HT1080 (cell line): ENCODE measurements at places on chromosomes 16 and 17.

DNA sequence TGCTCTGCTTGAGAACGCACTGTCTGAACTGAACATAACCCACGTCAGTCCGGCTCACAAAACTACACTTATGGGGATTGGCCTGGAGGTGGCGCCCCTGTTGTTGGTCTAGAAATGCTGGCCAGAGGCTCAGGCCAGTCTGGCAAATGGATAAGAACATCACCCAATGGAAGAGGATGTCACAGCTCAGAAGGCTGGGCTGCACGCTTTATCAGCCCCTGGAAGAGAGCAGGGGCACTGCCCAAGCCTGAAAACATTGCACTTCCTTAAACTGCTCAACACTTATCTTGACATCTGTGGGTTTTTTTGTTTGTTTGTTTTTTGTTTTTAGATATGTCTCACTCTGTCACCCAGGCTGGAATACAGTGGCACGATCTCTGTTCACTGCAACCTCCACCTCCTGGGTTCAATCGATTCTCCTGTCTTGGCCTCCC, 24.8 kb upstream of the BPTF start:
- peak; percentile 67 for DNase-seq

DNA sequence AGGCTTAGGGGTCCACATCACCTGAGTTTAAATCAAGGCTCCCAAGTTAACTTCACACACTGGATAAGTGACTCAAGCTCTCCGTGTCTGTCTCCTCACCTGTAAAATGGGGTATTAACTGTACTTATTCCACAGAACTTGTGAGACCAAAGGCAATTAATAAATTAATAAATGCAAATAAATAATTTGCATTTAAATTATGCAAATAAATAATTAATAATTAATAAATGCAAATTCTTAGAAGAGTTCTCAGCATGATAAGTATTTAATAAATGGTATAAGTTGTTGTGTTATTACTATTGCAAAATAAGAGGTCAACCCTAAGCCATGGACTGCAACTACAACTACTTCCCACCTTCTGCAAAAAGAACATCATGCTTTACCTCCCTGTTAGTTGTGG, 13.7 kb upstream of the CXCL16 start:
- no peak for DNase-seq

DNA sequence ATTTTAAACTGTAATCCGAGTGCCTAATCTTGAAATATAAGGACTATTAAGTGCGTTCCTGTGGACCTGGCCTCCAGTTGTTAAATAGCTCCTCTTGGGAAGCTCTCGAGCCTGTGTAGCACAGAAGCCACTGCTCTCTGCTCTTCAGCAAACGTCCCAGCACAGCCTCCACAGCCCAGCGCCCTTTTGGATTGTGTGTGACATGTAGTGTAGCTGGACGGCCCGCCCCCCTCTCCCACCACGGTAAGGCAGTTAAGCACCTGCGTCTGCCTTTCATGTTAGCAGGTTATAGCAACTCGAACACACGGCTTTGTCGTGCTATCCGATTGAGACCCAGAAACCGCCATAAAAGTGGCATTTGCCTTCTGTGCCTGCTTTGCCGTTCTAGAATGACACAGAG, 79.2 kb upstream of the CHMP6 start:
- no peak for DNase-seq

DNA sequence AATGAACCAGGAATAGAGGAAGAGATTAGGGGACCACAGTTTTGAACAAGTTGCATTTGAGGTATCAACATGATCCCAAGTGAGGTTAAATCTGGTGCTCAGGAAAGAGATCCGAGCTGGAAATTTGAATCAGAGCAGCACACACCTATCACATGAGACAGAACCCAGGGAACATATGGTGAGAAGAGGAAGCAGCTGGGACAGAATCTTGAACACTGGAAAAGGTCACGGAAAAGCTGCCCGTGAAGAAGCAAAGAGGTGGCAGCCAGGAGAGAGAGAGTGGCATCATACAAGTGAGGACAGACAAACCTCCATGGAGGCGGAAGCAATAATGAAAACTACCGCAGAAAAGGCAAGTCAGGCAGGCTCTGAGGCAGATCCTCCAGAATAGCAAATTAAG, 36.1 kb downstream of the USP31 start:
- DNase-seq: no peak

DNA sequence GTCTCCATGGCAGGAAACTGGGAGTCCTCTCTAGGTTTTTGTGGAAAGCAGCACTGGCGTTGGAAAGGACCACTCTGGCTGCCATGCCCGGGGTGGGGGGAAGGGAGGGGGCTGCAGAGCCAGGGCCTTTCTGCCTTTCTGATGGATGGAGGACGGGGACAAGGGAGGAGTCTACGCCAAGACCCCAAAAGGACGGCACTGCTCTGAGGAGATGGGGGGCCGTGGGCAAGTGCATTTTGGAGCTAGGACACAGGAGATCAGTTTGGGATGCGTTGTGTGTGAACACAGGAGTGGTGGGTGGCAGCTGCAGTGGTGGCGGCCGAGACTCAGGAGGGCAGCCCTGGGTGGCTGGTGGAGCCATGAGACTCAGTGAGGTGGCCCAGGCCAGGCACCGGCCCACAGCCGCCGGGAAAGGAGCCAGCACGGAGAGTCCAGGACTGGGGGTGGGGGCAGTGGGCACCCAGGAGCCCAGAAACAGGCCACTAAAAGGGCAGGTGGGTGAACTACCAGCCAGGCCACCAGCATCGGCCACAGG, 2.0 kb downstream of the CENPX start:
- DNase-seq: no peak

- no peak for DNase-seq
These were observed at the start of gene ABCC1 for GRCh38 chr16:15949210-15950160. Gene ABCC1 (plus strand): TSS chr16:15949616. CDS start chr16:15949752, 136 bp downstream.

- DNase-seq: no peak
These were observed 84.6 kb downstream of the USP31 start for GRCh38 chr16:23064639-23065038.

- no peak for DNase-seq
These were observed 58.7 kb downstream of the RTN4RL1 start for GRCh38 chr17:1966274-1967086.

GRCh38 chr16:15552507-15552906, 90.4 kb downstream of the MARF1 start:
- DNase-seq: no peak

DNA sequence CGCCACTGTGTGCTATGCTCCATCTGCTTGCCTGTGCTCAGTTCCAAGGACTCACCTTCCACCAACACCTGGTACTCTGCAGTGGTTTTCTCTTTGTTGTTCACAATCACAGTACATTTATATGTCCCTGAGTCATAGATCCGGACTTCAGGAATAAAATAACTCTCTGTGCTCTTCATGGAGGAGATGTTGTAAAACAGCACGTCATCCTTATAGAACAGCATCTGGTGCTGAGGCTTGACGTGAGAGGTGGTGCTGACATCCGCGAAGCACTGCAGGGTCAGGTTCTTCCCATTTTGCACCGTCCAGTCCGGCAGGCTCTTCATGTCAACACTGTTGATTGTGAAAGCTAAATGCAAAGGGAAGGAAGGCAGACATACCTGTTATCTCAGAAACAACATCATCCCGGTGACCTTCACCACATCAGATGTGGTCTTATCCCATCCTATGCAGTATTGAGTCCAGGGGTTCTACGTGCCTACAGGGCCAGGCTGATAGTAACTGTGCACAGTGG, 12.8 kb downstream of the PECAM1 start:
- peak; percentile 87 for DNase-seq

GRCh38 chr17:82931699-82932517, 92.1 kb upstream of the ZNF750 start:
- no peak for DNase-seq
